Natural killer cell (primary cell): ENCODE measurements at places on chromosomes 3 and 15. TPM values are rescaled to one million over a fixed set of nuclear protein-coding genes. Genes with fewer than 3 reads are reported as not detected.

The CADM2 gene
- not detected for total RNA-seq

The KATNBL1 gene
- 24.0 TPM for total RNA-seq

The KY gene
- 0.15 TPM for total RNA-seq

The CCR8 gene
- not detected for total RNA-seq

The CCNB2 gene
- 0.47 TPM for total RNA-seq

The SOX14 gene
- not detected for total RNA-seq

The DUOXA1 gene
- not detected for total RNA-seq

The FOXB1 gene
- total RNA-seq: not detected

The LIPC gene
- total RNA-seq: 5.3 TPM

The CHRD gene
- not detected for total RNA-seq

The SLC6A11 gene
- not detected for total RNA-seq

The MAGI1 gene
- not detected for total RNA-seq

The COL6A5 gene
- not detected for total RNA-seq

The RGMA gene
- not detected for total RNA-seq

The TTLL13 gene
- 0.18 TPM for total RNA-seq

The RARB gene
- not detected for total RNA-seq

The ZNF662 gene
- 1.2 TPM for total RNA-seq

The IL5RA gene
- not detected for total RNA-seq

The ATP13A5 gene
- total RNA-seq: not detected

The ISL2 gene
- not detected for total RNA-seq

The MUC4 gene
- total RNA-seq: 0.38 TPM

The PLCH1 gene
- 0.05 TPM for total RNA-seq

The ABI3BP gene
- not detected for total RNA-seq

The CISH gene
- total RNA-seq: 2.4 TPM

The KBTBD13 gene
- not detected for total RNA-seq

The SLC9C1 gene
- total RNA-seq: not detected

The XCR1 gene
- total RNA-seq: not detected

The AP3B2 gene
- not detected for total RNA-seq

The PSTPIP1 gene
- total RNA-seq: 316 TPM
